ENCODE measurements at places on chromosomes 12 and 14. TPM values are rescaled to one million over a fixed set of nuclear protein-coding genes. Genes with fewer than 3 reads are reported as not detected.

The GLIPR1L1 gene
- not detected for total RNA-seq

The TBC1D30 gene
- total RNA-seq: 4.0 TPM

The KCNJ8 gene
- 0.48 TPM for total RNA-seq

The ADAMTS20 gene
- not detected for total RNA-seq

The ATL1 gene
- 1.1 TPM for total RNA-seq

The LRP1 gene
- total RNA-seq: 44.5 TPM

The NGB gene
- 0.24 TPM for total RNA-seq

The ST8SIA1 gene
- total RNA-seq: 0.85 TPM

The TAMALIN gene
- total RNA-seq: not detected

The HOXC12 gene
- total RNA-seq: not detected

The C12orf42 gene
- not detected for total RNA-seq

The PTPRR gene
- 0.96 TPM for total RNA-seq

The GPRC5D gene
- total RNA-seq: not detected

The KRT71 gene
- total RNA-seq: not detected

The TPI1 gene
- 1,092 TPM for total RNA-seq

The ZFP36L1 gene
- 238 TPM for total RNA-seq

The CPNE6 gene
- total RNA-seq: not detected

The ZDHHC22 gene
- total RNA-seq: not detected

The BCL11B gene
- 5.1 TPM for total RNA-seq

The ERP29 gene
- total RNA-seq: 88.9 TPM

The USP44 gene
- 0.96 TPM for total RNA-seq

The ZC3H14 gene
- total RNA-seq: 41.2 TPM

The A2ML1 gene
- total RNA-seq: 95.9 TPM

The PLEK2 gene
- total RNA-seq: 50.1 TPM

The CGRRF1 gene
- 11.8 TPM for total RNA-seq

The SMIM41 gene
- total RNA-seq: not detected

The RAB21 gene
- total RNA-seq: 14.7 TPM

The LUM gene
- total RNA-seq: 0.21 TPM

The B4GALNT1 gene
- total RNA-seq: not detected

The C14orf132 gene
- total RNA-seq: 0.21 TPM

The A2M gene
- not detected for total RNA-seq

The RIMBP2 gene
- total RNA-seq: under 0.01 TPM

The CSAD gene
- total RNA-seq: 1.5 TPM

The RPS6KL1 gene
- 1.7 TPM for total RNA-seq

The CEBPE gene
- total RNA-seq: not detected

The LGALS3 gene
- 214 TPM for total RNA-seq

The TBX5 gene
- total RNA-seq: not detected

The SDS gene
- not detected for total RNA-seq

The AICDA gene
- total RNA-seq: 0.48 TPM

The RAD9B gene
- total RNA-seq: 0.21 TPM

The TCL1A gene
- not detected for total RNA-seq

The BBOF1 gene
- 0.72 TPM for total RNA-seq

The ZBTB25 gene
- total RNA-seq: 6.0 TPM

The EFS gene
- total RNA-seq: 7.7 TPM

The INTS13 gene
- total RNA-seq: 44.6 TPM

The GXYLT1 gene
- total RNA-seq: 8.9 TPM

The CLEC12A gene
- total RNA-seq: not detected

The NKX2-8 gene
- 0.21 TPM for total RNA-seq

The SLC5A8 gene
- not detected for total RNA-seq

The DHRS2 gene
- not detected for total RNA-seq

The DIO2 gene
- not detected for total RNA-seq

The GDF3 gene
- not detected for total RNA-seq

The PIP4K2C gene
- total RNA-seq: 47.5 TPM

The SOX5 gene
- total RNA-seq: under 0.01 TPM

The CLECL1 gene
- total RNA-seq: not detected

The TCTN2 gene
- 3.1 TPM for total RNA-seq

The CMKLR1 gene
- total RNA-seq: not detected

The LLPH gene
- 3.6 TPM for total RNA-seq
